MCF 10A (cell line): ENCODE measurements at places on chromosomes 13 and 19.

DNA sequence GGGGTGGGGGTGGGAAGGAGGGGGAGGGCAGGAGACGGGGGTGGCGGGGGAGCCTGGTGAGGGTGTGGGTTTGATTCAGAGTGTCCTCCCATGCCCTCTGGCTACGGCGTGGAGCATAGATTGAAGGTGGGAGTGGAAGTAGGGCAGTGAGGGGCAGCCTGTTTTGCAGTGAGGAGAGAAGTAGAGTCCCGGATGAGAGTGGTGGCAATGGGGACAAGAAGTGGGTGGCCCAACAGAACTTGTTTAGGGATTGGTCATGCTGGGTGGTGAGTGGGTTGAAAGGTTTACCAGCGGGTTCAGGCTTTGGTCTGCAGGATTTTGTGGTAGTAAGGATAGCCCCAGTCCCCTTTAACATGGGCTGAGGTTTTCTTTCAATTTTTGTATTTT is 35.5 kb downstream of the SIPA1L3 start:
- H3K36me3 ChIP-seq: no peaks in the 10 kb centered on the region
- no peaks in the 10 kb centered on the region for H3K4me1 ChIP-seq
- peak overlapping the region; percentile 13 for H3K27ac ChIP-seq
- H3K27me3 ChIP-seq: no peaks in the 10 kb centered on the region
- no peak overlapping the region for H3K4me3 ChIP-seq

DNA sequence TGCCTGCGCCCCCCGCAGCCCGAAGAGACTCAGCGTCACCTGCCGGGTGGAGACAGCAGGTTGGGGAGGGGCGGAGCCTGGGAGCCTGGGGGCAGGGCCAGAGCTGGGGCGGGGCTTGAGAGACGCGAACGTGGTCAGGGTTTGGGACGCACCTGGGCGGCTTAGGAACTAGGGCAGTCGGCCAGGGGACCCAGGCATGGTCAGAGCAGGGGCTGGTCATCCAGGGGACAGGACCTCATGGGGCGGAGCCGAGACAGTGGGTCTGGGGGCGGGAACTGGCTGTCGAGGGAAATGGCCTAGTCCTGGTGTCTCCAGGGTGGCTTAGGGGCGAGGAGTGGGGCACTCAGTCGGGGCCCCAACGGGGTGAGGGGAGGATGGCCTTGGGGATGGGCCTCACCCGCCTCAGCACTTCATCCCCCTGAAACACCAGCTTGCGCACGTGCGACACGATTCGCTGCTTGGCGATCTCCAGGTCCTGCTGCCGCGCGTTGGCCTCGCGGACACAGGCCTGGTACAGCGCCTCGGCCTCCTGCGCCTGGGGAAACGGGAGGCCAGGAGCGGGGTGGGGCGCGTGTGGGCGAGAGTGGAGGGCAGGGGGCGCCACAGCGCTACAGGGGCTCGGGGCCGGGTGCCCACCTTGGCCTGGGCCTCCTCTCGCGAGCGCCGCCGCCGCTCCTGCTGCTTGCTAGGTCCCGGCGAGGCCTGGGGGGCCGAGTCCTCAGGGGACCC is 5.8 kb downstream of the GMIP start:
- no peak overlapping the region for H3K4me3 ChIP-seq
- H3K27ac ChIP-seq: no peak overlapping the region
- peaks cover 8% of the 10 kb centered on the region for H3K4me1 ChIP-seq
- H3K27me3 ChIP-seq: no peaks in the 10 kb centered on the region

GRCh38 chr13:47796816-47797215 is 204.3 kb downstream of the SUCLA2 start:
- no peak overlapping the region for H3K27ac ChIP-seq
- no peak overlapping the region for H3K4me3 ChIP-seq
- no peaks in the 10 kb centered on the region for H3K27me3 ChIP-seq
- no peak for DNase-seq
- no peaks in the 10 kb centered on the region for H3K4me1 ChIP-seq

- no peak for DNase-seq
- H3K27me3 ChIP-seq: no peaks in the 10 kb centered on the region
- no peak overlapping the region for H3K27ac ChIP-seq
- peaks cover 82% of the 10 kb centered on the region for H3K36me3 ChIP-seq
- H3K4me3 ChIP-seq: no peak overlapping the region
- no peaks in the 10 kb centered on the region for H3K4me1 ChIP-seq
Observed at GRCh38 chr13:113638173-113638746, 19.7 kb downstream of the ATP4B start.

- H3K36me3 ChIP-seq: no peaks in the 10 kb centered on the region
- H3K27me3 ChIP-seq: peaks cover 27% of the 10 kb centered on the region
- no peak overlapping the region for H3K4me3 ChIP-seq
- no peak for DNase-seq
- no peak overlapping the region for H3K27ac ChIP-seq
Observed at GRCh38 chr13:29957320-29957719, 106.9 kb upstream of the UBL3 start.

DNA sequence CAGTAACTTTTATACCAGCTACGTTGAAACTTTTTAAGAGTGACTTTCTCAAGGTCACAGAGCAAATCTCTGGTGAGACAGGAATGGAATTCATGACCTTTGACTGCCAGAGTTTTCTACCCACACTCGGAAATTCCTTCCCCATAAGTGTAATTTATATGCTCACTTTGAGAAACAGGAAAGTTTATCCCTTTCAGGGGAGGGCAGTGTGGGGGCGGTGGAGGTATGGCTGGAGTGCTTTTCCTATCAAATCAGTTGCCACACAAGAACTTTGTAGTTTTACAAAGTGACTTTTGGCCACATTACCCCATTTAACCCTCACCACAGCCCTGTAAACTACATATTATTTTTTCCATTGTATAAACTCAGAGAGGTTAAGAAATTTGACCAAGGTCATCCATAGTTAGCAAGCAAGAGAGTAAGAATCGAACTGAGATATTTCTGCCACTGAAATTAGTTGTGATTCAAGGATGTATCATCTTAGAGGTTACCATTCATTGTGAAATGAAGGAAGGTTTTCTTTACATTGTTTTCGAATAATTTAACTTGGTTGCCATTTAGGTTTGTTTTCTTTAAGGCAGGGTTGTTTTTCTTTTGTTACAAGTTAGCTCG is 5.9 kb downstream of the KLF12 start:
- H3K27ac ChIP-seq: peak overlapping the region; percentile 46
- peaks cover 2% of the 10 kb centered on the region for H3K36me3 ChIP-seq
- H3K4me3 ChIP-seq: no peak overlapping the region
- peak; percentile 29 for DNase-seq
- peaks cover 24% of the 10 kb centered on the region for H3K4me1 ChIP-seq

- no peaks in the 10 kb centered on the region for H3K36me3 ChIP-seq
- H3K4me1 ChIP-seq: peaks cover 7% of the 10 kb centered on the region
- no peaks in the 10 kb centered on the region for H3K27me3 ChIP-seq
- H3K4me3 ChIP-seq: no peak overlapping the region
- no peak for DNase-seq
Observed at GRCh38 chr13:76758257-76758656, 127.9 kb downstream of the KCTD12 start.

DNA sequence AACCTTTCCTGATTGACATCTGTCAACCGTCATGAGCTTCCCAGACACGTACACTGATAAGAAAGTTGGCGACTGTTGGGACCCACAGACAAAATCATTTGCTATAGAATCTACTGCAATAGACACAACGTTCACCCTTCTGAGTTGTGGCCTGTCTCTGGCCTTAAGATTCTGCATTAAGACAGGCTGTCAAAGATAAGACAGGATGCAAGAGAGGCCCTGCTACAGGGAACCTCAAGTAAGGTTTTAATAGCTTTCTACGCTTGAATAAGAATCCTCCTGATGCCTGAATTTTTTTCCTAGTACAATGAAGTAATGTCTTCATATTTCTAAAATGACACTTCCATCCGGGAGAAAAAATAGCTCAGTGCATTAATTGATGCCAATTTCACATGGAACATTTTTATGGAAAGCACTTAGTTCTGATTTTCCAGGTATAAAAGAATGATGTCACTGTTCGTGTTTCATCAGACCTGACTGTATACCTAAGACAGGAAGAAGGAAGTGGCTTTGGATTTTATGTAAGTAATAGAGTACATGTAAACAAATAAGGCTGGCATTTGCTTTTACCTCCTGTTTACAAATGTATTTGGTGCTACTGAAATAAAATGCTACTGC is 275.2 kb upstream of the GPC6 start:
- no peak overlapping the region for H3K4me3 ChIP-seq
- H3K27ac ChIP-seq: no peak overlapping the region
- H3K27me3 ChIP-seq: no peaks in the 10 kb centered on the region
- no peak for DNase-seq
- H3K36me3 ChIP-seq: no peaks in the 10 kb centered on the region
- no peaks in the 10 kb centered on the region for H3K4me1 ChIP-seq

GRCh38 chr13:103303078-103303651 is 236.9 kb upstream of the SLC10A2 start:
- no peak overlapping the region for H3K4me3 ChIP-seq
- no peak for DNase-seq
- H3K27ac ChIP-seq: no peak overlapping the region
- H3K27me3 ChIP-seq: no peaks in the 10 kb centered on the region

GRCh38 chr13:106468207-106468606 is 67.3 kb downstream of the EFNB2 start:
- H3K27ac ChIP-seq: no peak overlapping the region
- peaks cover 10% of the 10 kb centered on the region for H3K4me1 ChIP-seq
- H3K36me3 ChIP-seq: no peaks in the 10 kb centered on the region
- H3K27me3 ChIP-seq: no peaks in the 10 kb centered on the region

GRCh38 chr13:113592571-113592970 is 8.0 kb downstream of the TFDP1 start:
- H3K4me1 ChIP-seq: peaks cover 9% of the 10 kb centered on the region
- no peaks in the 10 kb centered on the region for H3K27me3 ChIP-seq
- no peak overlapping the region for H3K4me3 ChIP-seq

- H3K27me3 ChIP-seq: no peaks in the 10 kb centered on the region
- no peaks in the 10 kb centered on the region for H3K36me3 ChIP-seq
- H3K4me3 ChIP-seq: no peak overlapping the region
- H3K4me1 ChIP-seq: no peaks in the 10 kb centered on the region
- H3K27ac ChIP-seq: no peak overlapping the region
Observed at GRCh38 chr13:91058066-91058465, 289.4 kb upstream of the MIR17HG start.

GRCh38 chr13:102781591-102781990 is 8.0 kb upstream of the TEX30 start:
- H3K4me3 ChIP-seq: no peak overlapping the region
- no peaks in the 10 kb centered on the region for H3K27me3 ChIP-seq
- peaks cover 32% of the 10 kb centered on the region for H3K36me3 ChIP-seq
- H3K4me1 ChIP-seq: no peaks in the 10 kb centered on the region
- no peak for DNase-seq

GRCh38 chr13:27973961-27974662 is 5.0 kb upstream of the CDX2 start:
- no peaks in the 10 kb centered on the region for H3K36me3 ChIP-seq
- H3K4me1 ChIP-seq: no peaks in the 10 kb centered on the region
- H3K27ac ChIP-seq: no peak overlapping the region
- H3K4me3 ChIP-seq: no peak overlapping the region
- DNase-seq: no peak
- H3K27me3 ChIP-seq: peaks cover 68% of the 10 kb centered on the region

DNA sequence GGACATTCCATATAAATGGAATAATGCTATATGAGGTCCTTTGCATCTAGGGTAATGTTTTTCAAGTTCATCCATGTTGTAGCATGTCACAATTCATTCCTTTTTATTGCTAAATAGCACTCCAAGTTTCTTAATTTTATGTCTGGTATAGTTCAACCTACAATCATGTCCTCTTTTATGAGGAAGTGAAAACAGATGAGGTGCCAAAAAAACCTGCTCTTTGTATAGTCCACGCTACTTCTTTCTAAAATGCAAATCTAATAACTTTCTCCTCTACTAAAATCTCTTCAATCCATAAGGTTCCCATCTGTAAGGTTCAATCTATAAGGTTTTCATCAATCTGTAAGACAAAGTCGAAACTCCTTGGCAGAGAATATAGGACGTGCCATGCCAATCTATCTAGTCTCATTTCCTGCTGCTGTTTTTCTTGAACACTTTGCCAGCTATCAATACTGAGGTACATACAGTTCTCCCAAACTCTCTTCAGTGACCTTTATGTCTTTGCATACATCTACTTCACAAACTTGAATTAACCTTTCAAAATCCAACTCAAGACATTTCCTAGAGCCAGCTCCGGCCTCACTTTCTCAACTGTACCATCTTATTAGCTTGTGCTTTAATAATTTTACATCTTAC is 33.7 kb downstream of the INTS6 start:
- H3K4me3 ChIP-seq: no peak overlapping the region
- H3K27me3 ChIP-seq: no peaks in the 10 kb centered on the region
- no peak overlapping the region for H3K27ac ChIP-seq
- H3K36me3 ChIP-seq: peaks cover 75% of the 10 kb centered on the region
- H3K4me1 ChIP-seq: peaks cover 29% of the 10 kb centered on the region
- no peak for DNase-seq

- no peak overlapping the region for H3K4me3 ChIP-seq
- no peaks in the 10 kb centered on the region for H3K4me1 ChIP-seq
- no peaks in the 10 kb centered on the region for H3K36me3 ChIP-seq
- DNase-seq: no peak
- no peaks in the 10 kb centered on the region for H3K27me3 ChIP-seq
- no peak overlapping the region for H3K27ac ChIP-seq
Observed at GRCh38 chr13:32059511-32059984, 28.0 kb downstream of the FRY start.

GRCh38 chr19:47514151-47514868 is 553 bp downstream of the NAPA start:
- H3K27me3 ChIP-seq: no peaks in the 10 kb centered on the region
- peaks cover 47% of the 10 kb centered on the region for H3K4me1 ChIP-seq
- peak overlapping the region; percentile 99 for H3K4me3 ChIP-seq
- peak overlapping the region; percentile 100 for H3K27ac ChIP-seq
- peak; percentile 20 for DNase-seq

GRCh38 chr13:47955836-47956235 is 45.2 kb downstream of the SUCLA2 start:
- H3K27me3 ChIP-seq: no peaks in the 10 kb centered on the region
- peaks cover 46% of the 10 kb centered on the region for H3K36me3 ChIP-seq
- DNase-seq: no peak
- no peak overlapping the region for H3K4me3 ChIP-seq
- peak overlapping the region; percentile 11 for H3K27ac ChIP-seq

DNA sequence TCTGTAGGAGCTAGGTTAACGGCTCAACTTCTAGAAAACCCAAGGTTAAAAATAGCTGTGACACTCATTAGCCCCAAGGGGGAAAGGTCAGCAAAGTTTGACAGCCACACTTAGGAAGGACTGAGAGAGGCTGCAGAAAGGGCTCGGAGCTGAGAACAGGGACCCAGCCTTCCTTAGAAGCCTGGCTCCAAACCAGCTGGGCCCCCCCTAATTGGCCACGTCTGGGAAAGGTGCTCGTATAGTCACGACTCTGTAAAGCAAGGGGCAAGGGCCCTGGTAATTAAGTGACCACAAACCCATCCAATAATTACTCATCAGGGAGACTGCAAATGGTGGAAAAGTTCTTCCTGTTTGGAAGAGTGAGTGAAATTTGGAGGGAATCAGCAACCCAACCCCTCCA is 90.5 kb downstream of the RNASEH2B start:
- peaks cover 15% of the 10 kb centered on the region for H3K4me1 ChIP-seq
- no peaks in the 10 kb centered on the region for H3K36me3 ChIP-seq
- no peak overlapping the region for H3K4me3 ChIP-seq
- DNase-seq: no peak
- peak overlapping the region; percentile 59 for H3K27ac ChIP-seq
- no peaks in the 10 kb centered on the region for H3K27me3 ChIP-seq
